ENCODE measurements at places on chromosomes 2 and 18. TPM values are rescaled to one million over a fixed set of nuclear protein-coding genes. Genes with fewer than 3 reads are reported as not detected.

- DNase-seq = peak; percentile 95
Observed at GRCh38 chr2:120914839-120915521, 179.3 kb downstream of the GLI2 start.

DNA sequence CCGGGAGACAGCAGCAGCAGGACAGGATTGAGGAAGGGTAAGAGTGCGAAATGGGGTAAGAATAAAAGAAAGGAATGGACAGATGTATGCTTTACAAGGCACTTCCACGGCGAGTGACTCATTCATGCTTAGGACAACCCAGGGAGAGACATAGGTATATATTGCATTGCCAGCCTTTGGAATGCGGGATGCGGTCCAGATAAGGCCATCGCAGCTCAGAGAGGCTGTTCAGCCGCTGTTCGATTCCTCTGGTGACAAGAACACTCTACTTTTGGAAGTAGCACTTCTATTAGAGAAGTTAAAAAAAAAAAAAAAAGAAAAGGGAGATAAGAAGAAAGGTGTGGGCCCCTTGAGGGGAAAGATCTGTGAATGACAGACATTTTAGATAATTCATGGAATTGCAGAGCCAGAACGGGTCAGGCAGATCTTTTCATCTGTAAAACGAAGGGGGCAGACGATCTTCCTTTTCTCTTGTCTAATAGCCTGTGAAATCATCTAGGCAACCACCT is 819 bp upstream of the NCOA1 start:
- peak; percentile 62 for DNase-seq

GRCh38 chr18:48022531-48023329 is 92.3 kb upstream of the SMAD2 start:
- DNase-seq = peak; percentile 76

LBX2 gene
- 0.38 TPM for total RNA-seq

WNT10A gene
- total RNA-seq = not detected

DNA sequence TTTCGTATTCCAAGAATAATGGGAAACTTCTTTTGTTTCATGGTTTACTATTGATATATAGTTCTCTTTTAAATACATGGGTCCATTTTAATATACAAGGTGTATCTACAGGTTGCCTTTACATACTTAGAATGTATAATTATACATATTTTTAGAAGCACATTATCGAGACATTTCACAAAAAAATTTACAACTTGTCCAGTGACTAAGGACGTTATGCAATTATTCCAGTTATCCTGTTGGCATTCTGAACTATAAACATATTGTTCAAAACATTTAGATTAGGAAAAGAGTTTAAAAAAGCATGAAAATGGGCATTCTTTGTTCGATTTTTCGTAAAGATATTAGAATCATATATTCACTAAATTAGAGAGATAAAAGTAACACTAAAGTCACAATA is 344.6 kb upstream of the TMEFF2 start:
- DNase-seq = no peak
